NCI-H345 (cell line): ENCODE measurements at places on chromosomes 7 and 10.

GRCh38 chr10:129509835-129510234, 42.8 kb downstream of the MGMT start:
- no peak for DNase-seq

- no peak for DNase-seq
Measured at GRCh38 chr7:156919132-156919713, 26.2 kb upstream of the LMBR1 start.

DNA sequence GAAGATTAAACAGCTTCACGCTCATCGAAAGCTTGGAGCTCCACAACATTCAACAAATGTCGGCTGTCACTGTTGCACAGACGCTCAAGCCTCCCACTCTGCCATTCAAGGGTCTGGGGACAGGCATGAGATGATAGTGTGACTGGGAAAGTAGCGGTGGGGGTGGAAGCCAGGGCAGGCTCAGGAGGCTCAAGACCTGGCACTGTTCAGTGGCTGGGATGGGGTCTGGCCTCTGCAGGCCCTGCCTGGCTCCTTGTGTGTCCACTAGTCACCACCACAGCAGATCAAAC, 13.5 kb upstream of the GTPBP4 start:
- no peak for DNase-seq

- DNase-seq = no peak
Measured at GRCh38 chr7:107353701-107354100, 116.2 kb upstream of the GPR22 start.

- DNase-seq = peak; percentile 46
Measured at GRCh38 chr10:3192856-3193635, 20.5 kb upstream of the PITRM1 start.

DNA sequence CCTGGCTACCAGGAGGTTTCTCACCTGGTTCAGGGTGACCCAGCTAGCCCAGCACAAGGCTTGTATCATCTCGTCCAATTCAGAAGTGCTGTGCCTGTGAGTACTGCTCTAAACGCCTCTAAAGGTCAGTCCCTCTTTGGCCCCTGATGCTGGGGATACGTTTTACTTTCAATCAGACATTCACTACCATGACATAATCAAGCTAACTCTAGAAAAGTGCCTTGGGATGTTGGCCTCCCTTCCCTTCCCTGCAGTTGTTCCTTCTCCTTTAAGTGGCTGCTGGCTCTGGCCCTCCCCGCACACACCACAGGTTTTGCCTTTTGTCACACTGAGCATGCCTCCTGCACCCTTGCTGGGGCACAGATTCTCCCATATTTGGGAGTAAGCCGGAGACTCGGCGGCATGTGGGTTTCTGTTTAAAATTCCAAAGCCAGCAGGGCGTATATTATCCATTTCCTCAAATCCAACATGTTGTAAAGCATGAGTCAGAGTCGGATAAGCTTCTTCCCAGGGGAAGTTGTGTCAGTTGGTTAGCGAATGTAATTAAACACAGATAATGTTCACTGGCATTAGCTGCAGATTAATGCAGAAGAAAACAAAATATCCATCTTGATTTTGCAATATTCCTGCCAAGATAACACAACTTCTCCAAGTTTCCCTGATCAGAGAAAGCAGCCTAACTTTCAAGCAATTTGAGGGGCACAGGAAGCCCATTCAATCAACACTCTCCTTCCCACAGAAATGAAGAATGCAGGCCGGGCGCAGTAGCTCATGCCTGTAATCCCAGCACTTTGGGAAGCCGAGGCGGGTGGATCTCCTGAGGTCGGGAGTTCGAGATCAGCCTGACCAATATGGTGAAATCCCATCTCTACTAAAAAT, 31.8 kb upstream of the VCL start:
- no peak for DNase-seq

DNA sequence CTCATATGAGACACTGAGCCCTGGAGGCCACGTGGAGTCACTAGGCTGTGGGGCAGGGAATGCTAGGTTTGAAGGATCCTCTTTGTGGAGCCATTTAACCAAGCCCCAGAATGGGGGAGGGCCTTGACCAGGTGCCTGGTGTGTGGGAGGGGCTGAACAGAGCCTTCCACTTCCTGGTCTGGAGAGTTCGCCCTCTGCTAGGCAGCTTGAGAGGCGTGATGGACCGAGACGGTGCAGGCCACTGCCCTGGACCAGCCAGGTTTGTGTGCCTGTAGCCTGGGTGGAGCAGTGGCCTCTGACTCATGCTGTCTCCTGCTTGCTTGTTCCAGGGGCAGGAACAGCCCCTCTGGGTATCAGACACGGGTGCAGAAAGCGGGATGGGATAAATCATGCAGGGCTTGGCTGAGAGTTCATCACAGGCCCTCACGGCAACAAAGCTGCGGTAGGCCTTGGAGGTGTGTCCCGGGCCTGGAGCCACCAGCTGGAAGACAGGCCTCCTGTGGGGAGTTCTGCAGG, 27.4 kb downstream of the ADAMTS14 start:
- no peak for DNase-seq

GRCh38 chr10:49352323-49352722, 43.6 kb downstream of the DRGX start:
- no peak for DNase-seq

GRCh38 chr7:95190515-95190914, 133.8 kb downstream of the PON1 start:
- DNase-seq = no peak

GRCh38 chr7:127715901-127716300, 63.9 kb downstream of the SND1 start:
- no peak for DNase-seq

- no peak for DNase-seq
Measured at GRCh38 chr10:87608756-87609155, 50.9 kb upstream of the PAPSS2 start.

- no peak for DNase-seq
Measured at GRCh38 chr7:30471205-30471604, 7.4 kb downstream of the NOD1 start.
